ENCODE measurements at places on chromosomes 11 and 22.

DNA sequence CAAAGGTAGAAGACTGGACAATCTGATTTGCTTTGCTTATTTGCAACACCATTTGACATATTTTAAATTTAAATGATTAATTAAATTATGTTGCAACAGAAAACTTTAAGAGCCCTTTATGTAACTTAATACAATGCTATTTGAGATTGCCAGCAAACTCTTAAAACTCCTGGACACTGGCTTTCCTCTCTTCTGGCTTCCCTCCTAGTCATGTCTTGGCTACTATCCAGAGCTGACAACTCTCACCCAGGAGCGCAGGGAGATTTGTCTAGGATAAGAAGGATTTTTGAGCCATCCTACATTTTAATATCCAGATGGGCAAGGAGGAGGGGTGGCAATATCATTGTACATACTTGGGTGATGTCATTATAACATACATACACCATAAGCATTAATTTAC is 134.3 kb downstream of the ELP4 start:
- DNase-seq = no peak

- peak; percentile 83 for DNase-seq
Observed at GRCh38 chr11:59765068-59765735, 10.0 kb downstream of the STX3 start.

DNA sequence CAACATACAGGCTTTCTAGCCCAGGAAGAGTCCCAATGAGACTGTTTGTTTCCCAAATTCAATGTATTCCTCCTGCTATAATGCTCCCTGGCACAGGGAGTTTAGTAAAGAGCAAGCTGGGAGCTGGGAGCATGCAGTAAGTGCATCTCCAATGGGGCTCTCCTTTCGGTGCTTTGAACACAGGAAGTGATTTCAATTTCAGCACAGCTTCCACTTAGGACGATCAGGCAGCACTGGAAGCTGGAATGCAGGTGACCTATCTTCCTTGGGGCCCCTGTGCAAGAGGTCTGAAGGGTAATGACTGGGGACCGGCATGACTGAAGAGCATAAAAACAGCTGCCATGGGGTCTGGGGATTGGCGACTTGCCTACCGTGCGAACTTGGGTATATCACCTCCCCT is 76.0 kb downstream of the LARGE1 start:
- no peak for DNase-seq

DNA sequence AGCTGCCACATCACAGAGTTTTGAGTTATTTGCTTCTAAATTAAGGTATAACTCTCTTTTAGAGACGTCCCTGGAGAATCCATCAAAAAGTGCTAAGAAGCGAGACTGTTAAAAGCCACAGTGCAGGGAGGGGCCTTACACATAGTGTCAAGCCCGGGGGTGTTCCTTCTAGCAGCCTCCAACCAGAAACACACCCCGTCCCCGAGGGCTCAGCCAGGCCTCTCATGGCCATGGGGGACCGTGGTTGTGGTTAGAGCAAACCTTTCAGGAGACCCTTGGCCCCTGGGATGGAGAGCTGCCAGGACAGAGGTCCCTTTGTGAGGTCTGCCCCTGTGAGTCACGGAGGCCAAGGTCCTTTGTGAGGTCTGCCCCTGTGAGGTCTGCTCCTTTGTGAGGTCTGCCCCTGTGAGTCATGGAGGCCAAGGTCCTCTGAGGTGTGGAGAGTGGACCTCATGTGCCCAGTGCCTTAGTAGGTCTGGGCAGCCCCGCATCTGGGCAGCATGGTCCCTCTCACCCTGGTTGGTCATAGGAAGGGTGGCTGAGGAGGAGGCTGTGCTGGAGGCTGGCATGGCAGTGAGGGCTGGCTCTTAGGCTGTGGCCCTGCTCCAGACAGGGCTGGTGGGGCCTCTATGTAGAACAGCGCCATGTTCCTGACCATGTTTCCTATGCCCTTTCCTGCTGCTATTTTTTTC is 5.4 kb downstream of the GNAZ start:
- no peak for DNase-seq

- no peak for DNase-seq
Observed at GRCh38 chr11:45802531-45803317, 2.2 kb upstream of the SLC35C1 start.

GRCh38 chr11:75773595-75774353 is 5.2 kb downstream of the DGAT2 start:
- DNase-seq = peak; percentile 77

- peak; percentile 8 for DNase-seq
Observed at GRCh38 chr11:120289426-120289825, 35.7 kb upstream of the TLCD5 start.

DNA sequence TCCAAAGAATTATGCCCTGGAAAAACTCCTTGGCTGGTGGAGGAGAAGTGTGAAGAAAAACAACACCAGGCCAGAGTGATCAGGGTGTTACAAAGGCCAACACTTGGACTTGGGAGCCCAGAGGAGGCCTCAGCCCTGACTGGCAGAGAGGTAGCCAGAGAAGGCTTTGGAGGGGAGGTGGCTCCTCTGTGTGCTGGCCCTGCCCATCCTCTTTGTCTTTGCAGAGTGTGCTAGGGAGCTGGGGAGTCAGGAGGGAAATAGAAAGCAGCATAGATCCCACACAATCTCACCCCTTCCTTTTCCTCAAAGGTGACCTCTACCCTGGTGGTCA is 12.0 kb upstream of the P2RY6 start:
- DNase-seq = no peak

Data from suppressor macrophage treated with lipopolysaccharide for 4 hours (primary cell).